Fibroblast of lung (primary cell): ENCODE measurements at places on chromosomes 4 and X. TPM values are rescaled to one million over a fixed set of nuclear protein-coding genes. Genes with fewer than 3 reads are reported as not detected.

The PAGE3 gene
- not detected in 2 replicates for total RNA-seq

The STAG2 gene
- 92.7 and 96.4 TPM in 2 replicates for total RNA-seq

The NXF2 gene
- total RNA-seq = not detected in 2 replicates

The REELD1 gene
- not detected in 2 replicates for total RNA-seq

The BMP3 gene
- total RNA-seq = 0.17 TPM in 1 of 2 replicates, not detected in the other

The CXCL8 gene
- 1.3 TPM in 2 replicates for total RNA-seq

DNA sequence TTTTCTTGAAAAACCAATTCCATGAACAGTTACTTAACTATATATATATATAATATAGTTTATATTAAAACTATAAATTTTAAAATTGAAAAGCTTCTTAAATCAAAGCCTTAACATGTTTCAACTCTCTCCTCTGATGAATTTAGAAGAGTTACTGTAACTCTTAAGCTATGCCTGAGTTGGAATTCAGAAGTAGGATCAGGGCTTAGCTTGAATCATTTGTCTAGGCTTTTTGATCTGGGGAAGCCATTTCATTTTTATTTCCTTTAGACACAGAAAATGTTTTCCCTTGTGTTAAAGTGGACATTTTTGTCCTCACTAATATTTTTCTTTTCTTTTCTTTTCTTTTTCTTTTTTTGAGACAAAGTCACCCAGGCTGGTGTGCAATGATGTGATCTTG lies 40.4 kb upstream of the PDLIM5 start:
- DNase-seq = no peak

- DNase-seq = no peak
Measured at GRCh38 chr4:171266671-171267070, 546.5 kb upstream of the GALNTL6 start.

- DNase-seq = peak; percentile 49
Measured at GRCh38 chr4:82784681-82785610, 13.7 kb downstream of the SCD5 start.

DNA sequence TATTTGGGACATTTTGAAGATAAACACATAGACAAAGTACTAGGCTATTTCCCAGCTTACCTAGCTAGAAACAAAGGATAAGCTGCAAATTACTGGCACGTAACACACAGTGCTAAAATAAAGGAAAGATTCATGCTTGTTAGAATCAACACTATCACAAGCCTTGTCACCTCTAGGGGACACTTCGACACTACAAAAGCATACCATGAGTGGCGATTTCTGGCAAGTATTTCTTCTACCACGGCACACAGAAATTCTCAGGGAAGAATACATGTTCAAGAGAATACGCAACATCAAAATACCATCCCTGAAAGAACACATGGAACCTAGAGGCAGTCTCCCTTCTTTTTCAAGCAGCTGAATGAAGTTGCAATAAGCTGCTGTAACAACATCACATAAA lies 5.1 kb downstream of the MECP2 start:
- no peak for DNase-seq

DNA sequence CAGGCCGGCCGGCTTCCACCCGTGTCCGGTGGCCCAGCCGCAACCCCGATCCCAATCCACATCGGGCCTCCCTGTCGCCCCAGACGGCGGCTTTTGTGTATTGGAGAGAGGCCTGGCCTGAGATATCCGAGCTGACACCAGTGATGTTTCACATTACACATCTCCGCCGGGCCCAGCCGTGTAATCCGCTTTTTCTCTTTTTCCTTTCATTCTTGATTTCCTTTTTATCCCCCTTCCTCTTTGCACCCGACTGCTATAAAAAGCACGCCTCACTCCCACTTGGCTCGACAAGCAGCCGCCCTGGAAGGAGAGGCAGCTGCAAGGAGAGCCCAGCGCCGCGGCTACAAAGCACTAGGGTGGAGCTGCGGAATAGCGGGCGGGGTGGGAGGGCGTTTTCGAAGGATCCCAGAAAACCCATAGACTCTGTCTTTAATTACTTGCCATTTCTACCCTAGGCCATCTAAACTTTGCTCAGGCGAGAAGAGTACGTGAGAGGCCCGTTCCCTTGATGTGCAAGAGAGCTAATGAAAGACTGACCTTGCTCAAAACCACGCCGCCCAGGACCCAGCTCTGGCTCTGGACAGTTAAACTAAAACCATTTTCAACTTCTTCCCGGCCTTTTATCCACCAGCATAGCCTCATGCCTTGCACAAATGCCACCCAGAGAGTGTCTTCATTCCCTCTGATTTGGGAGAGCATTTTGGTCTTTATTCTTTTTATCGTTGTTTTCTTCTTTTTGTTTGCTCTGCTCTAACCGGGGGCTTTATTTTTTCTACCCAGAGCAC lies 3.2 kb downstream of the PITX2 start:
- DNase-seq = no peak

DNA sequence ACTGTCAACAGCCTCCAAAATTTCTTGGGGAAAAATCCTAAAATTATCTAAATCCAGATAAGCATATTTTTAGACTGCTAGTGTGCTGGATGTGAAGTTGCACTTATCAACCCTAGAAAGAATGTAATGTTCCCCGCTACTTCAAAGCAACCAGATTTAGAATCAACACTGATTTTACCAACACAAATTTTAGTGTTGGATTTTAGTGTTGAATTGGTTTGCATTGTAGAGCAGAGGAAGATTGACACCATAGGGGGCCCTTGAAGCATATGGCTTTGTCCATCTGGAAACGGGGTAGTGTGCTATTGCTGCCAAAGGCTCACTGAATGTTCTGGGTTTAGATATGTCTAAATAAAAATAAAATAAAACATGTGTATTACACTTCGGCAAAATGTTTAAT lies 126.3 kb upstream of the EMCN start:
- no peak for DNase-seq

GRCh38 chr4:96708766-96709165 lies 868.9 kb downstream of the PDHA2 start:
- DNase-seq = no peak

DNA sequence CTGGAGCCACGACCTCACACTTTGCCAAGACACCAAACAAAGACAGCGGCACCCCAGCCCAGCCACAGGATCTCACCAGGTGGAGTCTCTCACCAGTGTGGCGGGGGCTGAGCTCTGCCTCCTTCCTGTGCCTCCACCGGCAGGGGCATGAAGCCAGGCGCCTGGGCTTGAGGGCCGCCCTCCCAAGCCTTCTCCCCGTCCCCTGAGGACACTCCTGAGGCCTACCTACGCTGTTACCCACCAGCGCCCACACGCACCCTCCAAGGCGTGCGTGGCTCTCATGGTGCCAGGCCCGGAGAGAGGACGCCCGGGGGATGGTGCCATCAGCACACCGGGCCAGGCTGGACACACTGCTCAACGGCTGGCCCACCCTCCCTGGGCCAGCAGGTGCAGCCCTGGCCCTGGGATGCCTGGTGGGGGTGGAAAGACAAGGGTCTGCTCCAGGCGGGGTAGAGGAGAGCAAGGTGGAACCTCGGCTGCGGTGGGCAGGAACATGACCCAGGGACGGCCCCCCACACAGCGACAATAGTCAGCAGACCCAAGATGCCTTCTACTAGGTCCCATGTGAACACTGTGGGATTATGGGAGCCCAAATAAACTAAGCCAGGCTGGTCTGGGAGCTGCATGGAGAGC lies 22.1 kb downstream of the NELFA start:
- no peak for DNase-seq

DNA sequence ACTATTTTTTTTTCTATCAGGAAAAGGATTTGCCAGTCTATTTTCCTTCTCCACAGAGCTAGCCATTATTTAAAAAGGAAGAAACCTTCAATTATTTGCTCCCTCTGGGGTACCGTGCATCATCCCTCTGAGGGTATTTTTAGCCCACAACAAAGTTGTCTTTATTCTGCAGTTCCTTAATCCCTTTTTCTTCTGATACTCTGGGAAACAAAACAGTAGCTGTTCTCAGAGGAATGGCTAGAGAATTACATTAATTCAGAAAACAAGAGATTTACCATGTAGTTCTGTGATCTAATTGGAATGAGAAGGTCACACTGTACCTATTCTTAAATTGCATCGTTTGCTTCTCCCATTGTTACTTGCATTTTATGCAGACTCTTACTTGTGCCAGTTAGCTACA lies 1056.7 kb downstream of the STIM2 start:
- no peak for DNase-seq

DNA sequence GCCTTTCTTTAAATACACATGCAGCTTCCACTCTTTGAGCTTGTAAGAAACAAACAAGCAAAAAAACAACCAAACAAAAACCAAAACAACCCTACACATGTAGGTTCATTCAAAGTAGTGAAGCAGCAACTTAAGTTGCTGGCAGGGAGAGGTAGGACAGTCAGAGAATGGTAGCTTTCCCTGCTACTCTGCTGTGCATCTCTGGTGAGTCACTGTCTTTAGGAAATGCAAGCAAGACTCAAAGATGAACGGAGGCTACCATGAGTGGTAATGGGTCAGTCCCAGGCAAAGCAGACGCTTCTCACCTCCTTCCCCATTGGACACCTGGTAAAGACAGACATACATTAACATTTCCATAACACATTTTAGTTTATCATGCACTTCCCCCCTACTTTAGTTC lies 43.2 kb downstream of the PGRMC2 start:
- DNase-seq = peak; percentile 30

- DNase-seq = peak; percentile 28
Measured at GRCh38 chr4:157052429-157053040, 23.4 kb upstream of the GLRB start.

- no peak for DNase-seq
Measured at GRCh38 chr4:73676136-73676535, 55.9 kb upstream of the RASSF6 start.

- no peak for DNase-seq
Measured at GRCh38 chrX:9151772-9152307, 117.9 kb upstream of the FAM9B start.

DNA sequence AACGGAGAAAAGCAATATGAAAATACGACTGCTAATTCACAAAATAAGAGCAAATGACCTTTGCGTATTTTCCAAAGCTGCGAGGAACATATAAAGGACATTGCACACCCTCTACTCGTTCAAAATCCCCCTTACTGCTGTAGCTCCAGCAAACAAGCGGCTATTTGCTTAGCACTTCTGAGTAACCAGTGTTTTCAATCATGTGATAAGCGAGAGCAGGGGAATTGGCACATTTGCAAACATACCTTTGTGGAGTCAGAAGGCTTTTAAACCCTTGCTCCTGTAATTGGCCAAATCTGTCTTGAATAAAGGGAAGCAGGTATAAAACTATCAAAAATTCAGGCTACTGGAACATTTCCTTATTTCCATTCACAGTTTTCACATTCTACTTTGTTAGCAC lies 610.2 kb downstream of the UBE2NL start:
- no peak for DNase-seq

GRCh38 chr4:74055096-74055495 lies 16.6 kb upstream of the CXCL3 start:
- DNase-seq = no peak

GRCh38 chr4:98170035-98170434 lies 26.8 kb upstream of the STPG2 start:
- DNase-seq = peak; percentile 5

GRCh38 chr4:81085291-81085690 lies 54.8 kb downstream of the BMP3 start:
- no peak for DNase-seq

DNA sequence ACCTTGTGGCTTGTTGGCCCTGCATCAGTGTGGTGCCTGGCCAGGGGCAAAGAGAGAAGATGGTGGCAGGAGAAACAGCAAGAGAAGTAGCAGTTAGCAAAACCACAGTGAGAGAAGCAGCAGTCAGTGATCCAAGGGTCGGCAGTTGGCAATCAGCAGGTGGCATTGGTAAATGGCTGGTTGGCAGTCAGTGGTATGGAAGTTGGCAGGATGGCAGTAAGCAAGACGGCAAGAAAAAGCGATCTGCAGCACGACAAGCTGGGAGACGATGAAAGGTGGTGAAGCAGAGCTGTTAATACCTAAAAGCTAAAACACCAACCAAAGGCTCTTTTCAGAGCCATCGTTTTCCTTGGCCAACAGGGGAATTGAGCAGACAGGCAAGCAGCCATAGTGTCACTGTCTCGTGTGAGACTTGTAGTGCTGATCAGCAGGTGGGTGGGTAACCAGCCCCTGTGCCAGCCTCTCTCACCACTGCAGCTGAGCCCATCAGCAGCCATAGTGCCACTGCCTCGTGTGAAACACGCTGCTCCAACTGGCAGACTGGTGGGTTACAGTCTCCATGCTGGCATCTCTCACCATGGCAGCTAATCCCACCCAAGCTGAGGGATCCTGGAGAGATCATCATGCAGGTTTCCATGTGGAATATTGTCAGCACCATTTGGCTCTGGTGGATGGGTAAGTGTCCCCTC lies 2078.4 kb downstream of the PCDH7 start:
- no peak for DNase-seq

GRCh38 chrX:41452565-41453356 lies 5.6 kb downstream of the NYX start:
- peak; percentile 81 for DNase-seq

DNA sequence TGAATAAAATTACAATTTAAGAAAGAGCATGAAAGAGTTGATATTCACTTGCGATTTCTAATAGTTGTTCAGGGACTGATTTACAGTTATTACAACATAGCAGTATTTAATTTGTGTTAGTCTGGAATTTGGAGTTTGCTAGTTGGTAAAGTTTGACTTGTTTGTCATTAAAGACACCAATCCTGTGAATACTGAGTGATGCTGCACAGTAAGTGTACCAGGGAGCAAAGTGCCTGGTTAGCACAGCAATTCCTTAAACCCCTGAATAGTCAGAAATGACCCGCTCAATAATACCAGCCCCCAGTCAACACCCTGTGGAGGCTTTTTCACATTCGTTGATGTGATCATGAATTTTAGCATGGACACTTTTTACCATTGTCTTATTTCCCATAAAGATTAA lies 122.2 kb upstream of the GC start:
- DNase-seq = no peak

GRCh38 chrX:92351511-92351910 lies 572.3 kb downstream of the PCDH11X start:
- DNase-seq = no peak

DNA sequence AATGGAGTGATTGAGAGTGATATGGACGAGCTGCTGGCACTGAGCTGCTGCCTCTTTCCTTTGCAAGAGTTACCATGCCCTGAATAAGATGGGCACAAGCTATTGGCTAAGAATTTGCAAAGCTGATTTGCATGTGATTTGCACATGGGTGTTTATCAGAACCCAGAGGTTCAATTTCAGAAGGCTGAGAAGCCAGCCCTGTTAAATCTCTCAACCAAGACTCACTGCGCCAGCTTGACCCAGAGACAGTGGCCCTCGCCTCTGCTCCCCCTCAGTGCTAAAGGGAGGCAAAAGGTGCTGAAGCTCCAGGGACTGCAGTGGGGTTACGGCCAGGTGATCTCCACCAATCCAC lies 701 bp downstream of the ARHGAP4 start:
- DNase-seq = no peak
